ENCODE measurements at places on chromosomes 11 and 22.

DNA sequence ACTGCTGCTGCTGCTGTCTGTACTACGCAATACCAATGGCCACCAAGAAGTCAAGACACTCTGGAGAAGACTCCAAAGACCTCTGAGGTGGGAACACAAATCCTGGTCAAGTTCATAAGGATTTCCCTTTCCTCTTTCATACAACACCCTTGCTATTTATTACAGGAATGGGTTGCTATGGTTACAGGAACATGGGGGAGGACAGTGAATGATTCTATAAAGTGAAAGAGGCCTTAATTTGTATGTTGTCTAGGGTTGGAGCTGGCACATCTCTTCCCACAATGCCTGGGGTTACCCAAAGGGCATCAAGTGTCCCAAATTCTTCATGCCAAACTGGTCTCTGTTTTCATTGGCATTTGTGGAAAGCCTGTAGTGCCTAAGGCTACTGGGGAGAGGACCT, 11.4 kb upstream of the SEC14L3 start:
- no peak for DNase-seq

DNA sequence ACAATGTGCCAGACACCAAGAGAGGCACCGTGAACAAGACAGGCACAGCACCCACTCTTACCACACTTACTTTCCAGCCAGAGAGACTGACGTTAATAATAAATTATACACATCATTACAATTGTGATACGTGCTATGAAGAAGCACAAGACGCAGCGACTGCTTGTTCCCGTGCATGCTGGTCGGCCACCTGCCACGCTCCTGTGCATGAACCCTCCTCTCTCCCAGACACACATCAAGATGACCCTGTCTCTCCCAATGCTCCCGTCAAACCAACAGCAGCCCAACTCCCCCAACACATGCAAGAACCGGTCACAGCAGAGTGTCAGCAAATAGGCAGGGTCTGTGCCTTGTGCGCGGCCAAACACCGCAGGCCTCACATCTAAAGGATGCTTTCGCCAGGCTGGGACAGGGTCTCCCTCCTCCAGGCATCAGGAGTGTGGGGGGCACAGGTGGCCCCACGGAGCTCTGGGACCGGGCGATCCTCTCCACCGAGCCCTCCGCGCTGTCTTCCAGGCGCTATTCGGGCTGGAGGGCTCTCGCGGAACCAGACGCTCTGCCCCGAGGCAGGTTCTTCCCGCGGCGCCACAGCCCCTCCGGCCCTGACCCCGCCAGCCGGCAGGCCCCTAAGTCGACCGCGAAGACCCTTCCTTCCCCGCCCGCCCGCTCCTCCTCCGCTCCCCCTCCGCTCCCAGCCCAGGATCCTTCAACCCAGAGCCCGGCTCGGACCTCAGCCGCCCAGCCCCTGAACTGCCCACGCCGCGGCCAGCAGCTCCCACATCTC, 533 bp downstream of the SERGEF start:
- DNase-seq, result peak; percentile 80

GRCh38 chr11:2540223-2540991, 95.6 kb downstream of the KCNQ1 start:
- DNase-seq, result peak; percentile 28

GRCh38 chr22:37383341-37383740, 43.9 kb downstream of the ELFN2 start:
- no peak for DNase-seq

DNA sequence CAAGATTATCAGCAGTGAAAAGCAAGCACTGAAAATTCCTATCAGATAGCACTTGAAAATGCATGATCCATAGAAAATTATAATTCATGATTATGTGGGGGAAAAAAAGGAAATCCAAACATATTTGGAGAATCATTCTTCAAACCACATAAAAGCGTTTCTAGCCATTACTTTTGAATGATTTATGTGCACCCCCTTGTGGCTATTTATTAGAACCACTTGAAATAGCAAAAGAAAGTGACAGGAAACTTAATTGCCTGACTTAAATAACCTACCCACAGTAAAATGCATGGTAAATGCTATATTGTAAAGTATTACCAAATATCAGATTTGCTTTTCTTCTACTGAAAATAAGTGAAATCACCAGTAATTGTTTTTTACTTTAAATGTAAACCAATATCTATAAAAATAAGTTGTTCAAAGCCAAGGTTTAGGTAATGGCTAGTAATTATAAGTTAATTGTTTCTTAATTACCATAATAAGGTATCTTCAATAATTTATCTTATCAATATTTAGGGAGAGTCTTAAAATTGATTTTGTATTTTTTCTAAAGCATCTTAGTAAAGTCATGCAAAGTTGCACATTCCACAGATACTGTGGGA, 168.5 kb downstream of the ARHGAP42 start:
- DNase-seq, result no peak

DNA sequence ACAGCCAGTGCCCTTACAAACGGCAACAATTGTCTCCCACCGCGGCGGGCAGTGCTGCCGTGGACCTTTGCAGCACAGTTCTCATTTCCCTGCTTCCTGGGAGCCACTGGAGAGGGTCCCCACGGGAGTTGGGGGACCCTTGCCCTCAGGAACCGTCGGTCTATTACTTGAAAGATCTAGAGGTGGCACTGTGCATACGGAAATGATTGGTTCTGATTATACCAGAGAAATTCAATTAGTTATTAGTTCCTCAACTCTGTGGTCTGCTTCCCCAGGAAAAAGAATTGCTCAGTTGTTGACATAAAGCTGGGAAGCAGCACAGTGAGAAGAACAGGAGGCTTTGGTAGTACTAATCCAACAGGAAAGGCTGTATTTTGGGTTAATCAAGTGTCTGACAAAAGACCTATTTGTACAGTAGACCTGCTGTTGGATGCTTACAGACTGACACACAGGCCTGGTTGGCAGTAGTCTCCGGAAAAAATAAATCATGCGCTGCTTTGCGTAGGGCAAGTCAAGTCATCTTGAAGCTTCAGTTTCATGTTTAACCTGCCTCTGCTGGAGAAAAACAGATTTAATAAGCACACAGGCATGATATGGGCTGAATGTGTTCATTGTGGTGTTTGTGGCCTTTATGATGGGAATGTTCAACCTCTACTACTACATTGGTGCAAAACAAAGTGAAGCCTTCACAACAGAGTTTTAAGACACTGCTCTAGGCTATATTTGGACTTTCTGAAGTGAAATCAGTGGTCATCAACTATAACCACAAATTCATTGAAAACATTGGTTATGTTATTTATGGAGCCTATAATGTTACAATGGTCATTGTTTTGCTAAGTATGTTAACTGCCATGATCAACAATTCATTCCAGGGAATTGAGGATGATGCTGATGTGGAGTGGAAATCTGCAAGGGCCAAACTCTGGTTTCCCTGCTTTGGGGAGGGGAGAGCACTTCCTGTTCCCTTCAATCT, 54.6 kb upstream of the SC5D start:
- peak; percentile 34 for DNase-seq

DNA sequence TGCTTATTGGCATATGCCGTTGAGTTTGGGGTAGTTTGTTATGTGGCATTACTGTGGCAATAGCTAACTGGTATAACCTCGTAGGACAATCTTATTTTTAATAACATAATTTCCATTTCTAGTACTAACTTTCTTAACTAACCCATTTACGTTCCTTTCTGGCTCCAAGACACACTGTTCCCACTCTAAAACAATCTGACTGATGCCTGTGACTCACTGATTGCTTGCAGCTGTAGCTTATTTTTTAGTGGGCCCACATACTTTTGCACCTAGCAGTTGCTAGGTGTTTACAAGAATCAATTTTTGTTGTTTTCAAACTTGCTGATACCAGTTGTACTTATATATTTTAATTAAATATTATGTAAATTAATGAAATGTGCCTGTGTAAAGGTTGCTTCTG, 52.2 kb downstream of the FAT3 start:
- DNase-seq, result no peak

- no peak for DNase-seq
Measured at GRCh38 chr22:44181033-44181911, 547 bp downstream of the PARVG start.
